ENCODE measurements at places on chromosomes 12 and 14.

- peak; percentile 28 for DNase-seq
Observed at GRCh38 chr12:124566997-124567672, at the start of gene NCOR2. Gene NCOR2 (minus strand): TSS chr12:124567612. CDS start chr12:124495251, 72,361 bp downstream.

DNA sequence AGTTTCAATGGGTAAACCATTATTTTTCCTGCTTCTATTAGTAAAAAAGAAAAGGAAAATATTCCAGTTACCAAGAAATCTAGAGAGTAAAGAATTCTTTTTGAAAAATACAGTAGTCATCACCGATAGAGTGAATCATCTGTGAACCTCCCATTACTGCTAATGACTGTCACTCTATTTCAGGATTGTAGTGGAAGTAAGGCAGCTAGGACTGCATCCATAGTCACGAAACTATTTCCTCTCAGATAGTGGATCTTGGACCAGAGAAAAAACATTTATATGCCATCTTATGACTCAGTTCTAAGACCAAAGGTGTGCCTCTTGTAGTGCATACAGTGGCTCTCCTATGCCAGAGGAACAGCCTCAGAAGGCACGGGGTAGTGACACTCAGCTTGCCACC, 173.9 kb upstream of the PLEKHA5 start:
- DNase-seq = no peak

DNA sequence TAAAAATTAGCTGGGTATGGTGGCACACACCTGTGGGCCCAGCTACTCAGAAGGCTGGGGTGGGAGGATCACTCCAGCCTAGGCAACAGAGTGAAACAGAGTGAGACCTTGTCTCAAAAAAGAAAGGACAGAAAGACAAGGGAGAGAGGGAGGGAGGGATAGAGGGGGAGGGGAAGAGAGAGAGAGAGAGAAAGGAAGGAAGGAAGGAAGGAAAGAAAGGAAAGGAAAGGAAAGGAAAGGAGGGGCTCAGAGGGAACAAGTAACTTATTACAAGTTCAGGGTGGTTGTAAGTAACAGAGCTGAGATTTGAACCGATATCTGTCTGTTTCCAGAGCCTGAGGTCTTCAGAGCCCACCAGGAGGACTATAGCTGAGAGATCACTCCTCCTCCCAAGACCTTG, 8.3 kb downstream of the IFFO1 start:
- no peak for DNase-seq

DNA sequence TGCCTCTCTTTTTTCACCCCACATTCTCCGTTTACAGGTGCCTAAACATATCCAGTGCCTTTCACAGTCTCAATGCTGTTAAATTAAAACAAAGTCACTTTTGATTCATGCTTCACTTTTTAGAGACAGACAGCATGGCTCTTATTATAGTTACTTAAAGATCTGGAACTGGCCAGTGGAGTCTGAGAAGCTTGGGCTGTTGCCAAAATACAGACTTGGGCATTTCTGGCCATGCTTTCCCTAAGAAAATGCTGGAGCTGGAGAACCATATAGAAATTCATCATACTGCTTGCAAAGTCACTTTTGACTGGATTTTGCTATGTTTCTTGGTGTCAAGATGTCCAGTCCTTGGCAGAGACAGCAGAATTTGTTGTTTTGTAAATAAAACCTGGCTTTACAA, 12.2 kb upstream of the GPR68 start:
- DNase-seq = no peak

- DNase-seq = no peak
Observed at GRCh38 chr14:85280074-85280473, 249.9 kb upstream of the FLRT2 start.

DNA sequence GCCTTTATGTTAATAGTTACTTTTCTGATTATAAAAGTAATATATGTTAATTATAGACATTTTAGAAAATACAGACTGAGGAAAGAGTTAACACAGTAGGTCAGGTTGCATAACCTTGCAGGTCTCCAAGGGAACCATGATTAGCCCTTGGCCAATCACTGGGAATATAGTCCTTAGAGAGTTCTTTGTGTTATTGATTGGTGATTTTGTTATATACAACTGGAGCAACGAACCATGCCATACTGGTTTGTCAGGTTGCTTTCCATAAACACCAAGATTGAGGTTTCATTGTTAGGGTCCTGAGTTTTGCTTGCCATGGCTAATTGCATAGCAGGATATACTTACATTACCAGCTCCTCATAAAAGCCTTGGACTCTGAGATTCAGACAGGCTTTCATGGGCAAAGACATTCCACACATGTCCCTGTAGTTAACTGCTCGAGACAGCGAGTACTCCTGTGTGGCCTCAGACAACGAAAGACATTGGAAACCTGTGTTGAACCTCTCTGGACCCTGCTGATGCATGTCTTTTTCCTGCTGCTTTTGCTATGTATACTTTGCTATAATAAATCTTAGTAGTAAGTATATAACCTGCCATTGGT, 33.7 kb downstream of the MAPK1IP1L start:
- peak; percentile 54 for DNase-seq

- DNase-seq = no peak
Observed at GRCh38 chr12:32334371-32334777, 65.0 kb upstream of the FGD4 start.

DNA sequence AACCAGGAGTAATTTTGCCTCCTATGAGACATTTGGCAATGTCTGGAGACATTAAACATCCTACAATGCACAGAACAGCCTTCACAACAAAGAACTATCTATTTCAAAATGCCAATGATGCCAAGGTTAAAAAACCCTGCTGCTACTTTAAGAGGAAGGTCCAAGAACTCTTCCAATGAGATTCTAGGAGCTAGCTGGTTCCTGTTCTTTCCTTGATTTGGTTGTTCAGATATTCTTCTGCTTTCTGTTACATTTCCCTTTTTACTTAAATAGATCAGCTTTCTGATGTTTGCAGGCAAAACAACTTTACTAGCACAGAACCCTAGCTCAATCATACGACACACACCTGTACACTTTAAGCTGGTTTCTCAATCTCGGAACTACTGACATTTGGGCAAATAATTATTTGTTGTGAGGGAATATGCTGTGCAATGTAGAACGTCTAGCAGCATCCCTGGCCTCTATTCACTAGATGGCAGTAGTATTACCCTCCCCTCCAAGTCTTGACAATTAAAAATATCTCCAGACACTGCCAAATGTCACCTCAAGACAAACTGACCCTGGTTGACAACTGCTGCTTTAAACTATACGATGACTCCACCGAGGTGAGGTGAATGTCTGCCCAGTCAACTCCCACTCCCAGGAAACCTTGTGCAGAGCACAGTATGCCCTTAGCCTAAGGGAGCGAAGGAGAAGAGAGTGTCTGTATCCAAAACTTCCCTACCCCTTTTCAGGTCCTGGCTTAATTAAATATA, 4.4 kb downstream of the BLTP3B start:
- no peak for DNase-seq

DNA sequence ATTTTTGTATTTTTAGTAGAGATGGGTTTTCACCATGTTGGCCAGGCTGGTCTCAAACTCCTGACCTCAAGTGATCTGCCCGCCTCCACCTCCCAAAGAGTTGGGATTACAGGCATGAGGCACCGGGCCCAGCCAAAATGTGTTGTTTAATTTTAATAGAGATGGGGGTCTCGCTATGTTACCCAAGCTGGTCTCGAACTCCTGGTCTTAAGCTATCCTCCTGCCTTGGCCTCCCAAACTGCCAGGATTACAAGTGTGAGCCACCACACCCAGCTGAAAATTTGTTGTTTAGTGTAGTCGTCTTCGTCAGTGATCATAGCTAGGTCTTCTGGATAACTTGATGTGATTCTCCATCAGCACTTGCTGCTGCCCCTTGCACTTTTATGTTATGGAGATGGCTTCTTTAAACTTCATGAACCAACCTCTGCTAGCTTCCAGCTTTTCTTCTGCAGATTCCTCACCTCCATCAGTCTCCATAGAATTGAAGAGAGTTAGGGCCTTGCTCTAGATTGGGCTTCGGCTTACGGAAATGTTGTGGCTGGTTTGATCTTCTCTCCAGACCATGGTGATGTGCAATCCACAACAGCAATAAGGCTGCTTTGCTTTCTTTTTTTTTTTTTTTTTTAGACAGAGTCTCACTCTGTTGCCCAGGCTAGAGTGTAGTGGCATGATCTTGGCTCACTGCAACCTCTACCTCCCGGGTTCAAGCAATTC, 13.0 kb downstream of the ISCU start:
- no peak for DNase-seq

DNA sequence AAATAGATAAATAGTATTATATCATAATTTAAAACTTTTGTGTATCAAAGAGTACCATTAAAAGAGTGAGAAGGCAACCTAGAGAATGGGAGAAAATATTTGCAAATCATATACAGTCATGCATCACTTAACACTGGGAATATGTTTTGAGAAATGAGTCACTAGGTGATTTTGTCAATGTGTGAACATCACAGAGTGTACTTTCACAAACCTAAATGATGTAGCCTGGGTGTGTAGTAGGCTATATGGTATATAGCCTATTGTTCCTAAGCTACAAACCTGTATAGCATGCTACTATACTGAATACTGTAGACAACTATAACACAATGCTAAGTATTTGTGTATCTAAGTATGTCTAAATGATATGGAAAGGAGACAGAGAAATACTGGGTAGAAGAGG, 48.0 kb upstream of the ARID2 start:
- no peak for DNase-seq

DNA sequence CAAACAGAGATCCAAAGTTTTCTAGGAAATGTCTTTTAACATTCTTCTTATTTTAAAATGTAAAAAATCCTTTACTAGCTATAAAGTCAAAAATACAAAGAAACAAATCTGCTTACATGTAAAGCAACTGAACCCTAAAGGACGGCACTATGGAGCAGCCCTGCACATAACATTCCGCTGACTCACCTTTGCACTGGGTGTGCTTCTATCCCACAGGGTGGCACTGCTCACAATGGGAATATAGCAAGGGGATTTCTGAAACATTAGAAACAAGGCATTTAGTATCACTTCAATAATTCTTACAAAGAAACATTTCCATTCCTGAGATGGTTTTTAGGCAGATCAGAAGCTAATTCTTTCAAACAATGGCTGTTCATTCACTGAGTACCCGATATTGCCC, 94.3 kb downstream of the C12orf42 start:
- peak; percentile 15 for DNase-seq

DNA sequence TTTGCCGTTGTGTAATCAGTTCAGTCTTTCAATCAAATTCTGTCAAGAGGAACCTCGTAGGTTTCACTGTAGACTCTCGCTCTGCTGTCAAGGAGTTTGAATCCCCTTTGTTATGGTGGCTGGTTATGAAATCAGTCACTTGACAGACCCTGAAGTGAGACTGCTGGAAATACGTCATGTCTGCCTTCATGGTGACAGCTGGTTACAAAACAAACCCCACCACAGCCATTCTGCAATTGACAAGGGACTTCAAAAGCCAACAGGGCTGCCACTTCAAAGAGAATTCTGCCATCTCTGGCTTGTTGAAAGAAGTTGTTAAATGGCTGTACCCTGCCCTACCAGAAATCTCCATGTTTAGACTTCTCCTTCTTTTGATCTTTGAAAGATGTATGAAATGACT, 286.9 kb downstream of the ERC1 start:
- no peak for DNase-seq

GRCh38 chr14:24634158-24634557, at the start of gene GZMB:
Gene GZMB (minus strand): TSS chr14:24634190. CDS start chr14:24634160, 30 bp downstream.
- DNase-seq = no peak

GRCh38 chr14:73997108-73997943, 21.8 kb downstream of the ENTPD5 start:
- DNase-seq = no peak

- DNase-seq = no peak
Observed at GRCh38 chr12:70221626-70222025, 21.6 kb upstream of the CNOT2 start.

DNA sequence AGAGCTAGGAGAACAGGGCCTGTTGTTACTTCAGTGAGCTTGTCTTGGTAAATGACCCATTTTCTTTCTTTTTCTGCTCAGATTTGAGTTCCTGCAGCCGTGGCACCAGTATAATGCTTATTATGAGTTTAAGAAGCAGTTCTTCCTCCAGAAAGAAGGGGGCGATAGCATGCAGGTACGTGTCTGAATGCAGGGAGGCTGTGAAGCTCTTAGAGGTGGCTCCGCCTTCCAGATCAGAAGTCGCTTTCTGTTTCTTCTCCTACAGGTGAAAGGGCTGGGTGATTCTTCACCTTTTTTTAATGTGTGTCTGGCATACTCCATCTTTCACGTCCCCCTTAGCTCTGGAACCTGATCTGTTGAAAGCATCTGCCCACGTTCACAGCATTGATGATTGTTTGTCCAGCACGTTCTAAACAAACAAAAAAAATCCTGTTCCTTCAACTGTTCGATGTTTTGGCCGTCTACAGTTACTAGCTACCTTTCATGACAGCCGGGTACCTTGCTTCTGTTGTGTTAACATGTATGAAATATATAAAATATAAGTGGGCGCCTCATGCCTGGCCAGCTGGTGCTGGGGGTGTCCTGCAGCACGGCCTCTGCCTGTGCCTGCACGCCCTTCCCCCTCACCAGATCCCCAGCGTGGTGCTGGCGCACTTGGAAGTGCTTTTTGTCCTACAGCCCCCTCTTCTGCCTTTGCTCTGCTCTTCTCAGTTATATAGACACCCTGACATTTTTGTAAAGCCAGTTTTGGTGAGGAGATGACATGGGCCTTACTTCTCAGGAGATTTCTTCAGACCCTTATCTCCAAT, 44.6 kb downstream of the SFSWAP start:
- DNase-seq = no peak

DNA sequence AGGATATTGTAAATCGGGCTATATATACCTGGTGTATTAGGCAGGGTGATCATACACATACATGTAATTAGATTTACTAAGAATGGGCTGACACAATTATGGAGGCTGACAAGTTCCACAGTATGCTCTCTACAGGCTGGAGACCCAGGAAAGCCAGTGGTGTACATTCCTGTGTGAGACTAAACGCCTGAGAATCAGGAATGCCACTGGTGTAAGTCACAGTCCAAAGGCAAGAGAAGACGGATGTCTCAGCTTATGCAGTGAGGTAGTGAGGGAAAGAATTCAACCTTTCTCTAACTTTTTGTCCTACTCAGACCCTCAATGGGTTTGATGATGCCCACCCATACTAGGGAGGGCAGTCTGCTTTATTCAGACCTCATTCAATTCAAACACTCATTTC, 57.1 kb downstream of the METTL25 start:
- peak; percentile 17 for DNase-seq

DNA sequence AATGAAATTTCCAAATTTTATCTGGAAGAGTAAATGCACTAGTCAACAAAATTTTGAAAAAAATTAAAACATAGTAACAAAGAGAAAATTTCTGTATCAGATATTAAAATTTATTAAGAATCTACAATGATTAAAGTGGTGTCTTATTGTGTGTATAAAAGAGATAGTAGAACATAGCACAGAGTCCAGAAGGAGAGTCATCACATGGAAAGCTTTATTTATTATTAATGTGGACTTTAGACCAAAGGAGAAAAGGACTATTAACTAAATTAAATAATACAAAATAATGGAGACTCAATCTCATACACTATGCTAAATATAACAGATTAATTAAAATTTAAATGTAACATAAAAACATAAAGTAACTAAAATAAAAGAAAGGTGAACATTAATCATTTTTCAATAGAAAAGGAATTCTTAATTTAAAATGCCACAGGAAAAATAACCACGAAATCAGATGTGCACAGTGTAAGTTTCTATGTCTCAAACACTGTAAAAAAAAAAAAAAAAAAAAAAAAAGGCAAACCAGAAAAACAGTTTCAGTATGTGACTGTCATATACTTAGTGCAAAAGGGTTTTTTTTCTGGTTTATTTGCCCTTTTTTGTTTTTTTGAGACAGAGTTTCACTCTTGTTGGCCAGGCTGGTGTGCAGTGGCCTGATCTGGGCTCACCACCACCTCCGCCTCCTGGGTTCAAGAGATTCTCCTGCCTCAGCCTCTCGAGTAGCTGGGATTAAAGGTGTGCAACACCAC, 95.4 kb downstream of the MYF5 start:
- DNase-seq = no peak

- no peak for DNase-seq
Observed at GRCh38 chr12:74689071-74689655, 151.5 kb downstream of the ATXN7L3B start.

All from Calu3 (cell line).